ENCODE measurements at places on chromosomes 1 and 21.

GRCh38 chr1:202283991-202284390 lies 57.7 kb downstream of the UBE2T start:
- no peak for DNase-seq

GRCh38 chr1:29991815-29992214 lies 731.6 kb downstream of the MATN1 start:
- no peak for DNase-seq

DNA sequence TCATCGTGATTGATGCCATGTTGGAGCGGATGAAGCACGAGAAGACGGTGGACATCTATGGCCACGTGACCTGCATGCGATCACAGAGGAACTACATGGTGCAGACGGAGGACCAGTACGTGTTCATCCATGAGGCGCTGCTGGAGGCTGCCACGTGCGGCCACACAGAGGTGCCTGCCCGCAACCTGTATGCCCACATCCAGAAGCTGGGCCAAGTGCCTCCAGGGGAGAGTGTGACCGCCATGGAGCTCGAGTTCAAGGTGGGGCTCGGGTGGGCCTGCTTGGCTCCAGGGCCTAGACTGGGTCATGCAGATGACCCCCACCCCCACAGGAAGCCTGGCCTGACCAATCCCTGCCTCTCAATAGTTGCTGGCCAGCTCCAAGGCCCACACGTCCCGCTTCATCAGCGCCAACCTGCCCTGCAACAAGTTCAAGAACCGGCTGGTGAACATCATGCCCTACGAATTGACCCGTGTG lies 30.6 kb upstream of the KDM4A start:
- DNase-seq, result peak; percentile 61

DNA sequence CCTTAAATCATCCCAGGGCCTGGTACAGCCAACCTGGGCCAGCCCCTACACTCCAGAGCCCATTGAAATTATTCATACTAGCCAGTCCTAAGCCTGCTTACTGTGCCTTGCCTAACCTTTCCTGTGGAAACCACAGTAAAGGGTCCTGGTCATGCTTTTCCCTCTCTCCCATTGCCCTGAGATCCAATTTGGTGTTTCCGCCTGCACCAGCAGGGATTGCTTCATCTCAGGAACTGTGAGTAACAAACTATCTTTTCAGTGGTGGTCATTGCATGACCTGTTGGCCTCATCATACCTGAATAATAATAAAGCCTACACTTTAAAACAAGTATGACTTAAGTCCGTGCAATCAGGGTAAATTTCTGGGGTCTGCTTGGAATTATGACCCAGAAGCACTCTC lies 18.7 kb upstream of the GALNT2 start:
- DNase-seq, result no peak

DNA sequence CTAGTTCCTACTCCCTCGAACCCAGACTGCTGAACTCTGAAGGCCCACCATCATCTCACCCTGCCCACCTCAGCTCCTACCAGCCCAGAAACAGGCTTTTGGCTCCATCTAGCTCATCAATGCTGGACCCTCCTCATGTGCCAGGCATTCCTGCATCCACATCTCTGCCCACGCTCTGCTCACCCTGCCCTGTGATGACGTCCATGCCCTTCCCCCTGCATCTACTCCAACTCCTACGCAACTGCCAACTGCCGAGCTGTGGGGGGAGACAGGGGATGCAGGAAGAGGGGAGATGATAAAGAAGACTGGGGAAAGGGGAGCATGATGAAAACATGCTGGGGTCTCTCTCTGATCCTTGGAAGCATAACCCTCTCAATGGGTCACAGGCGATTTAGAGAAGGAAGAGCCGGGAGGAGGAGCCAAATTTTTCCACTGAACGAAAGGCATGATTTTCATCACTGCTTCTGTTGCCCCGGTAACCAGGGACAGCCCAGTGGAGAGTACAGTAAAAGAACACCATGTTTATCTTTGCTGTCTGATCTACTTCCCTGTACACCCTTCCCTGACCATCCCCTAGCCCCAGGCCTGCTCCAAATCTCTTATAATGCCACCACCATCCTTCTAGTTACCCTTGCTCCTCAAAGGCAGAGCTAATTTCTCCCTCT lies 44.3 kb downstream of the CD34 start:
- DNase-seq, result peak; percentile 26

Measured in left lung (tissue), 14 donors.